HFFc6 (cell line): ENCODE measurements at places on chromosomes 3 and 15. TPM values are rescaled to one million over a fixed set of nuclear protein-coding genes. Genes with fewer than 3 reads are reported as not detected.

The HDDC3 gene
- total RNA-seq: 13.5 to 14.1 TPM (median 13.9 TPM) in 3 replicates

The RASA2 gene
- total RNA-seq: 13.3 to 15.8 TPM (median 14.3 TPM) in 3 replicates

The LINGO1 gene
- 0.09 TPM in 1 of 3 replicates, not detected in the others for total RNA-seq

The GPR149 gene
- not detected in 3 replicates for total RNA-seq

The MYO5A gene
- 49.9 and 52.2 TPM in 2 replicates for total RNA-seq

The BTLA gene
- not detected in 3 replicates for total RNA-seq

The CSPG4 gene
- 75.3 and 94.5 TPM in 2 replicates for total RNA-seq

The HHLA2 gene
- total RNA-seq: not detected in 3 replicates

The ATP13A4 gene
- not detected in 2 replicates for total RNA-seq

The SPTBN5 gene
- 0.15 to 0.24 TPM (median 0.17 TPM) in 3 replicates for total RNA-seq

The CCR3 gene
- total RNA-seq: not detected in 3 replicates

The PSMD2 gene
- total RNA-seq: 584 to 756 TPM (median 720 TPM) in 3 replicates

The PEX11A gene
- total RNA-seq: 2.1 and 4.4 TPM in 2 replicates

The PLA2G4B gene
- total RNA-seq: 0.77 to 2.8 TPM (median 1.4 TPM) in 3 replicates

GRCh38 chr3:9947025-9947995 lies 4.9 kb downstream of the PRRT3 start:
- H3K27me3 ChIP-seq: peaks cover 1% of the 10 kb centered on the region; the same call in 1 of the 2 replicates
- H3K36me3 ChIP-seq: no peaks in the 10 kb centered on the region; the same call in 1 of the 2 replicates
- DNase-seq: peak; percentile 75
- peak overlapping the region; percentile 59; the same call in 1 of the 2 replicates for H3K27ac ChIP-seq

DNA sequence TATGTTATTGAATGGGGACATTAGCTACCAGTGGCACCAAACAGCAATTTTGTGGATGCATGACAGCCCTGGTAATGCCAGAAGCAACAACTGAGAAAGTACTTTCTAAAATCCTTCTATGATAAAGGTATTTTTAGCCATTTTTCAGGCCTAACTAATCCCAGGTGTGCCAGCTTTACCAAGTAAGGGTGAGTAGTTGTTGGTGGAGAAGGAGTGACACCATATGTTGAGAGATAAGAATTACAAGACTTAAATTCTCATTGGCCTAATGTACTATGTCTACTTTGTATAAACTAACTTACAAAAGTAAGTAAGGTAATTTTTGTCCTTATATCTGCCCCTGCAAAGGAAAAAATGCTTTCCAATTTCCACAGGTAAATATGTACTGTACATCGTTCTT lies 4.1 kb upstream of the COX17 start:
- no peak overlapping the region for H3K4me3 ChIP-seq
- H3K27ac ChIP-seq: no peak overlapping the region
- peak; percentile 47 for DNase-seq
- peaks cover 12% of the 10 kb centered on the region for H3K27me3 ChIP-seq
- H3K36me3 ChIP-seq: no peaks in the 10 kb centered on the region

DNA sequence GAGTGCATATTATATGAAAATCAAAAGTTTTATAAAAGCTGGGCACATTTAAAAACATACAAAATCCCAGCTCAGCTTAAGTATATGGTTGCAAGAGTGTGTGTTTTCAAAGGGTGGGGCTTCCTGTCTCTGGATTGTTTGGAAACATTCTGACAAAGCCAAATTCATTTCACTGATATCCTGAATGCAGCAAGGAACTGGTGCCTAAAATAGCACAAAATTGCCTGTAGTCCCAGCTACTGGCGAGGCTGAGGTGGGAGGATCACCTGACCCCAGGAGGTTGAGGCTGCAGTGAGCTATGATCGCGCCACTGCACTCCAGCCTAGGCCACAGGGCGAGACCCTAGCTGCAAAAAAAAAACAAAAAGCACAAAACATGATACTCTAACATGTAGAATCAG lies 13.0 kb upstream of the TJP1 start:
- no peaks in the 10 kb centered on the region; the same call in 1 of the 2 replicates for H3K36me3 ChIP-seq
- no peak overlapping the region for H3K27ac ChIP-seq
- DNase-seq: no peak
- H3K27me3 ChIP-seq: peaks cover 1% of the 10 kb centered on the region; the same call in 1 of the 2 replicates
- no peak overlapping the region for H3K4me3 ChIP-seq

DNA sequence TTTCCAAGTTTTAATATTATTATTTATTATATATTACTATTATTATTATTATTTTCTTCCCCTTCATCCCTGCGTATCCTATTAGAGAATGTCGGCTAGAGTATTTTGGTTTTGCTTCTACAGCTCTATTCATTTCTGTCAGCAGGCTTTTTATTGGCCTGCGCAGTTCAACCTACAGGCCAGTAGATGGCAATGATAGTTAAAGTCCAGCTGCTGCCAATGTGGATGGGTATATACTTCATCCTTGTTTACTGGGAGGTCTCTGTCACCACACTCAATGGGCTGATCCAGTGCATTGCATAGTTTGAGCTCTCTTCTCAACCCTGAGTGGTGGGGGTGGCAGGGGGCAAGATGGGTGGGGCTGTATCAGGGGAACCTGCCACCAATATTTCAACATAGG lies 799.8 kb downstream of the NSUN3 start:
- H3K27me3 ChIP-seq: no peaks in the 10 kb centered on the region
- H3K4me3 ChIP-seq: no peak overlapping the region
- DNase-seq: no peak
- no peaks in the 10 kb centered on the region for H3K4me1 ChIP-seq

- H3K27me3 ChIP-seq: peaks cover 9% of the 10 kb centered on the region; the same call in 1 of the 2 replicates
- H3K27ac ChIP-seq: no peak overlapping the region
- peaks cover 8% of the 10 kb centered on the region for H3K36me3 ChIP-seq
- no peak overlapping the region for H3K4me3 ChIP-seq
- peaks cover 8% of the 10 kb centered on the region for H3K4me1 ChIP-seq
Measured at GRCh38 chr15:79307251-79307650, 3.7 kb upstream of the TMED3 start.

- peaks cover under 1% of the 10 kb centered on the region; the same call in 1 of the 2 replicates for H3K27me3 ChIP-seq
- H3K36me3 ChIP-seq: no peaks in the 10 kb centered on the region
- no peak overlapping the region for H3K27ac ChIP-seq
- no peak for DNase-seq
Measured at GRCh38 chr3:79310016-79310415, 457.8 kb downstream of the ROBO1 start.

DNA sequence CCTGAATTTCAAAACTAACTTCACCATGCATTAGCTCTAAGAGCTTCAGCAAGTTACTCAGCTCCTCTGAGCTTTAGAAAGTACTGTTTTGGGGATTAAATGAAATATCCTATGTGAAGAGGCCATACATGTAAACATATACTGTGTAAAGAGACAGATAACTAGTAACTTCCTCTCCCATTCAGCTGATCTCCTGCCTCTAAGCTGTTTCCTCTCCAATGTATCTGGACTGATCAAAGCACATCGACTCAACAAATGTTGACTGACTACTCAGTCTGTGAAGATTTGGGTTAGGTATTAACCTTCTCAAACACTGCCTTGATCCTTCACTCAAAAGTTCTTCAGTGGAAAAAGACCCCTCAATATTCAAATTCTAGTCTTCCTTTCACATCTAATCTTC lies 82.0 kb downstream of the BOC start:
- no peak for DNase-seq
- H3K4me3 ChIP-seq: no peak overlapping the region
- peaks cover 4% of the 10 kb centered on the region; the same call in 1 of the 2 replicates for H3K4me1 ChIP-seq
- H3K27me3 ChIP-seq: peaks cover 2% of the 10 kb centered on the region

DNA sequence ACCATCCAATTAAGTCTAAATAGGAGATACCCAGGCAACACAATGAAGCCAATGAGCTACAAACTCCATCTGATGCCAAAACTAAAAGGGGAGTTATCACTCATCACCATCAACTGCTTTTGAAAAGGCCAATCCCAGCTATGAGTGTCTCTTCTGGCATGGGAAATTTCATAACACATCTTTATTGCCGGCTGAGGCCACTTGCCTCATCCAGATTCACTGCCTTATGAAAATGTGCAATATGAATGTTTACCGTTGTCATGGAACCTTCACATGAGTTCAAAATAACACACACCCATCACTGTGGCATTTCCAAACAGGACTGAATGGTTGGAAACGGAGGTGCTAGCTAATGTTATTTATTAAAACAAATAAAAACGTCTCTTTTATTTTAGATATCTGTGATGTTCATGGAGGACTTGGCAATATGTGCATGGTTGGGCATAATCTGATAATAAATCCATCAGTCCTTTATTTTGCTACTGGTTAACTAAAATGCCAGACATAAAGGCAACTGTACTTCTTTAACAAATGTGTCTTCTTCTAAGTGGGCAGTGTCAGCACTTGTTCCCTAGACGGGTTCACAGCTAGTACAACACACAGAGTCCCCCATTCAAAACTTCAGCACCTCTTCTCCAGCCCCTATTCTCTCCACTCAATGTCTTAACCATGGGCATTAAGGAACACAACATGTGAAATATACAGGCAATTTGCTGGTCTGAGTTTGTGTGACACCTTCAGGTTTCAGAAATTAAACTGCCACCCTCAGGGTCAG lies 143.9 kb downstream of the MAGI1 start:
- H3K27ac ChIP-seq: peak overlapping the region; percentile 66
- peaks cover 47% of the 10 kb centered on the region for H3K4me1 ChIP-seq
- peaks cover 5% of the 10 kb centered on the region; the same call in 1 of the 2 replicates for H3K36me3 ChIP-seq
- H3K27me3 ChIP-seq: no peaks in the 10 kb centered on the region

DNA sequence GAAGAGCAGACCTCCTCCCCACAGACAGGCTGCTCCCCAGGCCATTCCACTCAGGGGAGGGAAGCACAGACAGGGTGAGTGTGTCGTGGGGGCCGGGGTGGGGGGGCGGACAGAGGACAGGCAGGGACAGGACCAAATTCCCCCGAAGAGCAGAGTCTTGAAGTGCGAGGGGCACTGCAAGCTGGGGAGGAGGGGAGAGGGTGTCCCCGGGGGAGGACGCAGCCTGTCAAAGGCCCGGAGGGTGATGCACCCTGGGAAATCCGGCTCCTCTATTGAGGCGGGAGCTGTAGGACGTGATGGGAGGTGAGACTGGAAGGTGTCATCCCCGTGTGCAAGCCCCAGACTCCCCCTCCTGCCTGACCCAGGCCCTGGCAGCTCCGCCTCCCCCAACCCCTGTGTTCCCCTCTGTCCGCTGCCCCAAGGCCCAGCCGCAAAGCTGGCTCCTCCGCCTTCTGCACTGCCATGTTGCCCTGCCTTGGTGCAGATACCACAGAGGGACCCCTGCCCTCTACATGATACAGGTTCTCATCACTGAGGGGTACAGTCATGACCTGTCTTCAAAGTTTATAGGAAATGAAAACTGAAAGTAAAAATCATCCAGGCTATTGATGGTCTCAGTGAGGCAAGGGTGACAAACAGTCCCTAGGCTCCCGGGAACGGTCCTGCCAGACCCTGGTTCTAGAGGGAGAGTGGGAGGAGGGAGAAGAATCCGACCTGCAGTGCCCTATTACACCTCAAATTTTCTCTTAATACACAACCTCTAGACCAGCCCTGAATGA lies 76.3 kb upstream of the IQSEC1 start:
- no peak overlapping the region for H3K27ac ChIP-seq
- H3K4me1 ChIP-seq: 0 out of 2 replicates have a peak, but pooled peaks cover 5% of the 10 kb centered on the region
- peak overlapping the region; percentile 34; the same call in 1 of the 2 replicates for H3K4me3 ChIP-seq
- no peak for DNase-seq
- peaks cover 34% of the 10 kb centered on the region for H3K27me3 ChIP-seq

GRCh38 chr3:142999881-143000280 lies 1.5 kb upstream of the U2SURP start:
- H3K36me3 ChIP-seq: peaks cover 10% of the 10 kb centered on the region
- H3K4me3 ChIP-seq: peak overlapping the region; percentile 99
- H3K27ac ChIP-seq: peak overlapping the region; percentile 99

GRCh38 chr15:63800739-63801138 lies 33.0 kb downstream of the HERC1 start:
- no peaks in the 10 kb centered on the region; the same call in 1 of the 2 replicates for H3K27me3 ChIP-seq
- H3K4me1 ChIP-seq: peaks cover 5% of the 10 kb centered on the region; the same call in 1 of the 2 replicates
- H3K36me3 ChIP-seq: peaks cover 14% of the 10 kb centered on the region
- no peak overlapping the region for H3K4me3 ChIP-seq
- H3K27ac ChIP-seq: no peak overlapping the region

- no peak overlapping the region for H3K27ac ChIP-seq
- no peak for DNase-seq
- H3K4me3 ChIP-seq: no peak overlapping the region
Measured at GRCh38 chr15:65096481-65097385, 18.3 kb downstream of the UBAP1L start.

GRCh38 chr3:188472336-188472735 lies 318.4 kb downstream of the LPP start:
- H3K4me3 ChIP-seq: no peak overlapping the region
- peaks cover 19% of the 10 kb centered on the region for H3K36me3 ChIP-seq
- H3K4me1 ChIP-seq: peaks cover 59% of the 10 kb centered on the region
- H3K27me3 ChIP-seq: no peaks in the 10 kb centered on the region
- peak overlapping the region; percentile 9; the same call in 1 of the 2 replicates for H3K27ac ChIP-seq

DNA sequence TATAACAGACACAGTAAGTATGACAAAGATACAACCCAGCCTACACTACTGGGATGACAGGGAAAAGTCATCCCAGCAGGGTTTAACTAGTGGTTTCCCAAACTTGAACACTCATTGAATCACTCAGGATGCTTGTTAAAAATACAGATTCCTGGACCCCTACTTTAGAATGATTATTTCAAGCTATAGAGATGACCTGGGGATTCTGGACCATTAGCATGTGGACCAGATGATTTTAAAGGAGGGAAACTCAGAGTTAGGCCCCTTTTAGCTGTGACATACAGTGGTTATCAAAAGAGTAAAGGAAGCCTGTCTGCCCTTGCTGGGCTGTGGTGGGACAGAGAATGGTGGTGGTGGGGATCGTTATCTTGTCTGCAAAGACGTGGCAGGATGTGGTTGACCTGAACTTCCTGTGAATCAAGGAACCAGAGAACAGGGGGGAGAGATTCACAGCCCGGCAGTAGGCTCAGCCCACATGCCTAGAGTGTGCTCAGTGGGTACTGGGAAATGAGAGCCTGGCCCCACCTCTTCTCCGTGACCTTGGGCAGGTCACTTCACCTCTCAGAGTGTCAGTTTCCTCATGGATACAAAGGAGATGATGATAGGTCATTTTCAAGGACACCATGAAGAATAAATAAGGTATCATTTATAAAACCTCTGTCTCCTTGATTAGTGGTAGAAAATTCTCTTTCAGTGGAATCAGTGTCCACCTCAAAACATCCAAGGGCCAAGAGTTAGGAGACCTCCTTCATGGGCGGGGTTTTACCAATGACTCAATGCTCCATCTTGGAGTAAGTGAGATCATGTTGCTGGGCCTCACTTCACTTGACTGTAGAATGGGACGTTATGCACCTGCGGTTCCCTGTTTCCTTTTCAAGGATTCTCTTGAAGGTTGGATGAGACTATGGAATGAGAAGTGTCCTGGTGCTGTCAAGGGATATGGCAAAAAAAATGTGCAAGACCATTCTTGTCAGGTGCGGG lies 306.5 kb downstream of the RPLP1 start:
- DNase-seq: peak; percentile 39
- H3K27ac ChIP-seq: peak overlapping the region; percentile 85
- H3K36me3 ChIP-seq: 0 out of 2 replicates have a peak, but pooled peaks cover 4% of the 10 kb centered on the region
